ENCODE measurements at places on chromosomes 6 and 20.

DNA sequence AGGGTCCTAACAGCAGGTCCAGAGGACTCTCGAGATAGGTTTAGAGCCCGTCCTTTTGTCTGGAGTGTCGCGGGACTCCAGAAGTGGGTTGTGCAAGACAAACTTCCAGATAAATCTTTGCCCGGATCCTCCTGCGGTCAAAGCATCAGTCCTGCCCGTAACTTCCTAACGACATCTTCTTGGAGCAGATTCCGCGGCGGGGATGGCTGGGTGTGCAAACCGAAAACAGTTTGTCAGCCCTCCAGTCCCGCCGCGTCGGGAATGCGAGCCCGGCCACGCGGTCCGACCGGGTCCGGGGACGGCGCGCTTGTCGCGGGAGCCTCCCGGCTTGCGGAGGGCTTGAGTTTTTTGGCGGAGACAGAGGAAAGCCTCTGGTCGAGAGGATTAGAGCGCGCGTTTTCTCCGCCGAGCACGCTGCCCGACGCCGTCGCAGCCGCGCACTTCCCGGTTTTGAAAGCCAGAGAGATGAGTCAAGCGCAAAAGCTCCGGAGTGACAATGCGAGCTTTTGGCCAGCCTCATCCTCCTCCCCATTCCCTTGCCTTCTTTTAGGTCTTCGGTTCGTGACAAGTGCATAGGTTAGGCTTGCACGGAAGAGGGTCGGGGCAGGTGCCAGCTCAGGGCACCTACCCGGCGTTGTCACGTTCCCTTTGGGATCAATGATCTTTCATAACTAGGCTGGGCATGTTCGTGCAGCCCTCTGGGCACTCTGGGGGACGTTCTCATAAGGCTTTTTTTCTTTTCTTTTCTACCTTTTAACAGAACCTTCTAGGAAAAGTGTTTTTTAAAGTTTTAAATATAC, 91.3 kb upstream of the PRDM1 start:
- DNase-seq = peak; percentile 72

GRCh38 chr6:34108176-34108575, 37.7 kb downstream of the GRM4 start:
- DNase-seq = no peak

DNA sequence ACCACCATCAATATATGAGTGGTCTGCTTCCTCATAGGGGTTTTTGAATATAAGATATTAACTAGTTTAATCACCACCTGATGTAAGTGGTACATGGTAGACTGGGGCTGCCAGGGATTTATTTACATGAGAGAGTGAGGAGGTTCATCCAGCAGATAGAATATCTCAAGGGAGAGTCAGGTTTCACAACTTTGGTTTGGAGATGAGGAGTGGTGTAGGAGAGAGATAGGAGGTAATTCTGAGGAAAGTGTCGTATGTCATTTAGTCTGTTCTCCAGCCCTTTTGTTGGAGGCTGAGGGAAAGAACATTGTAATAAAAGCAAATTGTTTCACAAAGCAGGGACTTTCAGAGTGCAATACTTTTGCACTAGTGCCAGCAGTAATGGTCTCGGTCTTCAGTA, 16.8 kb downstream of the L3MBTL3 start:
- DNase-seq = no peak

GRCh38 chr20:52242237-52243230, 51.0 kb upstream of the ZFP64 start:
- peak; percentile 16 for DNase-seq

GRCh38 chr6:166259296-166259977, 48.8 kb downstream of the PRR18 start:
- no peak for DNase-seq

DNA sequence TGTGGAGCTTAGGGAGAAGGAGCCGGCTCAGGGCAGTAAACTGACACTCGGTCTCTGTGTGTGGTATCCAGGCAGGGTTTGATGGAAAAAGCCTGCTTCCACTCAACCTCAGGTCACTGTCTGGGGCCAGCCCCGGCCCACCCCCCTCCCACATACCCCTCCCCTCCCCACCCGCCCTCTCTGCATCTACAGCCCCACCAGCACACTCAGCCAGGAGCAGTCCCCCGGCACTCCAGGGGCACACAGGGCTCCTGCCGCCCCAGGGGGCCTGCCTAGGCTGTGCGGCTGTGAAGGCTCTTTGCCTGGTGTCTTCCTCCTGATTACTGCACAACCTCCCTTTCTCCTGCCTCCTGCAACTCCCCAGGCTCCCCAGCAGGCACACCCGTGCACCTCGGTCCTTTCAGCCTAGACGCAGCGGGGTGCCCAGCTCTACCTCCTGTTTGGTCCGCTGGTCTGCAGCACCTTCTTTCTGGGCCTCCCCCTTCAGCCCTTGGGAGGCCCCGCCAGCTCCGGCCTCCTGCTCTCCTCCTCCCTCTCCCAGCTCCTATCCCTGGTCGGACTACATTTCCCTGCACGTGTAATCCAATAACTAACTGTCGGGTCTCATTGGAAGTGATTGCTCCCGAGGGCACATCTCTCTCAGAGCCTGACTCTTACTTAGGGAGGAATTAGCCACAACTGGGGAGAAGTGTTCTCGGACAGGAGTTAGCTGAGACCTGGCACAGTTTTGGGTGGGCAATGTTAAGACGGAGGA, 1.3 kb upstream of the FOXF2 start:
- no peak for DNase-seq

DNA sequence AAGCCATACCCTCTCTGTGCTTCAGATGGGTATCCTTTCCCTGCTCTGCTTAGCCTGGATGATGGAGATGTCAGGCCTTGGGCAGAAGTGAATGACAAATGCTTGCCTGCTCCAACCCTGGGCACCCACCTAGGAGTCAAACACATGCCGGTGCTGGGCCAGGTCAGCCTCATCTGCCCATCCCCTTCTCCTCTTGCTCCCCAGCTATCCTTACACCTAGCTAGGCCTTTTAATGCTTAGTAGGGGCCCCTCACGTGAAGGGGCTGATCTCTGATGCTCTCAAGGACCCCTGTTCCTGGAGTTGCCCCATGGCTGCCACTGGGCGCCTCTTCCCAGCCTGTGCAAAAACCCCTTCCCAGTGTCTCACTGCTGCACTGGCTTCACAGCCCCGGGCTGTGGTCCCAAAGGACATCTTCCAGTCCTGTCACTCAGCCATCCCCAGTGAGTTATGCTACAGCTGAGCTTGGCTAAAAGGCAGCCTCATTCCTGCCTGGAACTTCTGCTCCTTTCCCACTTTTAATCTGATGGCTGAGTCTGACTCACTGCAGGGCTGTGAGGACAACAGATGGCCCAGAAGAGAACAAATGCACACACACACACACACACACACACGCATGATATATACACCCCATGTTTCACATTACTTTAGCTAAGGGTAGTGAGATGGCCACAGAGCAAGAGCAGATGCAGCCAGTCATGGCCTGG, 12.8 kb upstream of the SDCBP2 start:
- no peak for DNase-seq

DNA sequence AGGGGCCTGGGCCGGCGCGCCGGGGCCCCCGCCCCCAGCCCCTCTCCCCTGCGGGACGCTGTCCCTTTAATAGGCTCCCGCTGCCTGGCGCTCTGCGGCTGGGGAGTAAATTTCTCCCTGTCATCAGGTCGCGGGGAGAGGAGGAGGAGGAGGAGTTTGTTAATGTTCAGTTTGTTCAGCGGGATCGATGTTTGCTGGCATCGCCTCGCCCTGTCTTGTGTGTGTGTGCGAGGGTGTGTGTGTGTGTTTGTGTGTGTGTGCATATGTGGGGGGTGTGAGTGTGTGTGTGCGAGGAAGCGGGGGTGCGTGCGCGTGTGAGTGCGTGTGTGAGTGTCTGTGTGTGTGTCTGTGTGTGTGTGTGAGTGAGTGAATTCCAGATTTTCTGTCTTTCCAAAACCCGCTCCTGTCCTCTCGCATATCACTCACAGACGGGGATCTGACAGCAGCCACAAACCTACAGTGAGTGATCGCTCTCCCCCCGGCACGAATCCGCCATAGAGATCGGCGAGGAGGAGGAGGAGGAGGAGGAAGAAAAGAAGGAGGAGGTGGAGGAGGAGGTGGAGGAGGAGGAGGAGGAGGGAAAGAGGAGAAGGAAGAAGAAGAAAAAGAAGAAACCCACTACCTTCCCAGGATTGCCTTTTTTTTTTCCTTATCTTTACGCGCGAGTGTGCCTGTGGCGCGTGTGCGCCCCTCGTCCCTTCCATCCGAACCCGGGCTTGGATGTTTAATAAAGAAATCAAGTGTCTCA, at the start of gene TSHZ2:
TSHZ2 (plus strand) TSS at position 169 of the 748 bp plus-strand sequence. CDS start 936 bp downstream, outside the sequence.
- DNase-seq = peak; percentile 31

GRCh38 chr6:16760516-16761470, at the start of gene ATXN1:
TSS of gene ATXN1 (minus strand) at chr6:16761460.
- DNase-seq = peak; percentile 53

DNA sequence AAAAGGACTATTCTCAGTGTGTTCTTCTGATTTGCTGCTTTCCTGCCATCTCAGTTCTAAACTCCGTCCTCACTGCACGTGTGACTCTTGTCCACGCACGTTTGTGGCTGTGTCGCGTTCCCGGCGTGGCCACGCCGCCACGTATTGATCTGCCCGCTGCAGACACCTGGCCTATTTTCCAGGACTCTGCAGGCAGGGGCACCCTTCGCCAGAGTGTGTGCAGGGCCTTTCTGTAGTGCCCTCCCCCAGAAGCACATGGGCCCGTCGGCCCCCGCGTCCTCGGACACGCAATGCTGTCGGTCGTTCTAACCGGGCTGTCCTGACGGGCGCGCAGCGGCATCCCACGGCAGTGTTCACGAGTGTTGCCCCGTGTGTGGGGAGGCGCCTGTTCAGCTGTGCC, 87.6 kb downstream of the YTHDF1 start:
- no peak for DNase-seq

- no peak for DNase-seq
These were observed 35.3 kb downstream of the GRM4 start for GRCh38 chr6:34110610-34111009.

GRCh38 chr6:56022678-56023077, 147.3 kb upstream of the BMP5 start:
- no peak for DNase-seq

DNA sequence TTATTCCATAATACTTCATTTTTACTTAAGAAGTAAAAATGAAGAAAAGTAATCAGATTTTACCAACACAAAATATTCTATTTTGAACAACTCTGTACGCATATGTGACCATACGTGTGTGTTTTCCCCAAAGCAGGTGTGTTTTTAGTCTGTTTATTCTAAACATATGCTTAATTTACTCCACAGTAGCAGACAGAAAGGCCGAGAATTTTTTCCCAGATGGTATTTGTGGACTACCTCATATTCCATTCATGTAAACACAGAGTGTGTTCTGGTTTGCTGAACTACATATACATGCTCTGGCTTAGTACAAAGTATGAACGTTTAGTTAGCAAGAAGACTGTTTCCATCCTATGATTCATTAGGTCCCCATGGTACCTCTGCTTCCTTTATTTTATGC, 233.3 kb upstream of the RUNX2 start:
- DNase-seq = no peak

DNA sequence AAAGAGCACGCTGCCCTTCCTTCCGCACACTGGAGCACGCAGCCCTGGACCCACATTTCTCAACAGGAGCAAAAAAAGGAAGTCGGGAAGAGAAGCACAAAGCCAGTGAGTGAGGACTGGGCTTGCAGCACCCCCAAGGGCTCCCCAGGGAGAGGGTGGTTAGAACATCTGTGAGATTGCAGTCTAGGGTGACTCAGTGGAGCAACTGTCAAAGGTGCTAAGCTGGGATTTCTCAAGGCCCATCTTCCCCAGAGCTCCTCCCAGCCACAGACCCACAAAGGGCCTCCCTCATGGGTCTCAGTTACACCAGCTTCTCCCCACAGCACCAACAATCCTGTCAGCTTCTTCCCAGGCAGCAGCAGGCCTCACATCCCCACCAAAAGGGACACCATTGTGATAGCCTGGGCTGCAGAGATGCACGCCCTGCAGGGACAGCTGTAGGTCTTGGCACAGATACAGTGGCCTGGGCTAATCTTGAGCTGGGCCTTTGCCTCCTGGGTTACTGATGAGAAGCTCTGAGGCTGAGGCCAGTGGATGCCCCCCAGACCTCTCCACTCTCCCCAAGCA, 39.6 kb upstream of the CD93 start:
- peak; percentile 71 for DNase-seq

DNA sequence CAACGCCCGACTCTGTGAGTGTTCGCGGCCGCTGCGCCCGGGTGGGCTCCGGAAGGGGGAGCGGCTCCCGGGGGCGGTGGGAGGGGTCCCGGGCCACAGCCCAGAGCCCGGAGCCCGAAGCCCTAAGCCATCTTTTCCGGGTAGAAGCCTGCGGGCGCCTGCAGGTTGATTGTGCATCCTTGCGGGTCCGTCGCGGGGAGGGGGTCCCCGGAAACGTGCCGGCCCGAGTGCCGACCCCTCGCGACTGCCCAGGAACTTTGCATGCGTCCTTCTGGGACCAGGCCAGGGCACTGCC, 413 bp downstream of the PTPRA start:
- peak; percentile 38 for DNase-seq

DNA sequence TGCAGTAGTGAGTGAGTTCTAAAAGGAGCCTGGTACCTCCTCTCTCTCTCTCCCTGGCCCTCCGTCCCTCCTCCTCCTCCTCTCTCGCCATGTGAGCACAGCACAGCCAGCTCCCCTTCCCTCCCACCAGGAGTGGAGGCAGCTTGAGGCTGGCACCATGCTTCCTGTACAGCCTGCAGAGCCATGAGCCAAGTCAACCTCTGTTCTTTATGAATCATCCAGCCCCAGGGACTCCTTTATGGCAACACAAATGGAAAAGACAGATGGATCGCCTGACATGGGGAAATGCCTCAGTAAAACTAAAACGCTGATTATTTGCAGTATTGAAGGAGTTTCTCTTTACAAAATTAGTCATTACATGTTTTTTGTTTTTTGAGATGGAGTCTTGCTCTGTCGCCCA, 233.7 kb upstream of the ARID1B start:
- no peak for DNase-seq

GRCh38 chr20:23178806-23179205, 92.7 kb upstream of the CD93 start:
- DNase-seq = no peak

GRCh38 chr6:72048080-72048479, 161.7 kb downstream of the RIMS1 start:
- no peak for DNase-seq

GRCh38 chr6:28897369-28897745, 26.4 kb downstream of the TRIM27 start:
- no peak for DNase-seq
